Sciatic nerve (tissue), 2 donors: ENCODE measurements at places on chromosomes 4 and X. TPM values are rescaled to one million over a fixed set of nuclear protein-coding genes. Genes with fewer than 3 reads are reported as not detected.

CLCN4 gene
- total RNA-seq: 9.1 TPM

SHROOM2 gene
- 6.2 TPM for total RNA-seq

GAGE13 gene
- total RNA-seq: not detected

MTMR8 gene
- 4.7 TPM for total RNA-seq

SAP30 gene
- total RNA-seq: 15.4 TPM

KIAA1210 gene
- total RNA-seq: 0.27 TPM

NSG1 gene
- 12.2 TPM for total RNA-seq

PDZD4 gene
- 36.6 TPM for total RNA-seq

ZNF630 gene
- 5.4 TPM for total RNA-seq

NPNT gene
- total RNA-seq: 39.4 TPM

ARSJ gene
- total RNA-seq: 5.3 TPM

CABS1 gene
- total RNA-seq: not detected

MFAP3L gene
- total RNA-seq: 30.7 TPM

UCP1 gene
- total RNA-seq: not detected

CFAP99 gene
- not detected for total RNA-seq
